ENCODE measurements at places on chromosomes 12 and 14.
A peak's percentile ranks its signal among the peaks of the same experiment; 100 is the strongest.

DNA sequence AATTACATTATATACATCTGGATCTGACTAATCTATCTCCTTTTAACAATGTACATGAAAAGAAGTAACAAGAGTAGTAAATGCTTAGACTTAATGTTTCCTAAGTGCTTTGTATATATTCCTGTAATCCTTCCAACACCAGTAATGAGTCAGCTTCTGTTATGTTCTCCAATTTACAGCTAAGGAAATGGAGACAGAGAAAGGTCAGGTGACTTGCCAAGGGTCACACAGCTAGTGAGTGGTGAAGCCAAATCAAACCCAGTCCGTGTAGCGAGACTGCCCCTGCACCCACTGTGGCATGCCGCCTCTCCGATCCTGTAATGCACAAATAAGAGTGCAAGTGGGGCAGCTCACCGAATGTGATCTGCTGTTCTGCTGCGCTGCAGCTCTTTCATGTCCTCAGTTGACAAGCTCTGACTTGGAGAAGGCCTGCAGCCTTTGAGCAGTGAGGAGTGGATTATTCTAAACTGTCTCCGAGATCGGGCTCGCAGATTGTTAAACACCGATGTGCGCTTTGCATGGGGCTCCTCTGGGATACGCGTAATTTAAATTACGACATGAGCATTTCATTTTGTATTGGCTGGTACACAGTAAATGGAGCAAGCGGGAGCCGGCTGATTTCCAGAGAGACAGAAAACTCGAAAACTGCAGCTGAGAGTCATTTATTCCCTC, 65.1 kb upstream of the KTN1 start:
- no peak for DNase-seq

GRCh38 chr12:13135371-13136178, 32.1 kb upstream of the GSG1 start:
- DNase-seq = peak; percentile 23

- no peak for DNase-seq
Observed at GRCh38 chr12:75816897-75817296, 214.7 kb downstream of the PHLDA1 start.

GRCh38 chr12:104454997-104455396, 1.8 kb upstream of the CHST11 start:
- DNase-seq = no peak

DNA sequence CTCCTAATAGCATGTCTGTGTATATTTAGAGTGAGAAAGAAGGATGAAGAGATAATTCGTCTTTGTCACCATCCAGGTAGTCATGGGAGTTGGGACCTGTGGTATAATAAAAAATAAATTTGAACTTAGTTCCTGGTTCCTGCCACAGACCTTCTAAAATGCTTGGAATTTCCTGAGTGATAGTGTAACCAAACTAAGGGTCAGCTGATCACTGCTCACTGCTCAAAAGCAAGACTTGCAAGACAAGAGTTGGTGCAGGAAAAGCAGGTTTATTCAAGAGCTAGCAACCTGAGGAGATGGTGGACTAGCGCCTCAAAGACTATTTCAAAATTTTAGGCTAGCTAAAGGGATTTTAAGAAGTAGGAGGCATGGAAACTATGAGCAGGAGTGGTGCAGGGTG, 19.1 kb downstream of the ANG start:
- no peak for DNase-seq

DNA sequence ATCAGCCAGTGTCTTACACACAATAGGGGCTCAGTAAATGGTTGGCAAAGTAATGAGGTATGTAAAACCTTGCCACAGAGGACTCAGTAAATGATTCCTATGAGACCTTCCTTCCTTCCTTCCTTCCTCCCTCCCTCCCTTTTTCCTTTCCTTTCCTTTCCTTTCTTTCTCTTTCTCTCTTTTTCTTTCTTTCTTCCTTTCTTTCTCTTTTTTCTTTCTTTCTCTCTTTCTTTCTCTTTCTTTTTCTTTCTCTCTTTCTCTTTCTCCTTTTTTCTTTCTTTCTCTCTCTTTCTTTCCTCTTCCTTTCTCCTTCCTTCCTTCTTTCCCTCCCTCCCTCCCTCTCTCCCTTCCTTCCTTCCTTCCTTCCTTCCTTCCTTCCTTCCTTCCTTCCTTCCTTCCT, 7.5 kb downstream of the SDS start:
- DNase-seq = no peak

DNA sequence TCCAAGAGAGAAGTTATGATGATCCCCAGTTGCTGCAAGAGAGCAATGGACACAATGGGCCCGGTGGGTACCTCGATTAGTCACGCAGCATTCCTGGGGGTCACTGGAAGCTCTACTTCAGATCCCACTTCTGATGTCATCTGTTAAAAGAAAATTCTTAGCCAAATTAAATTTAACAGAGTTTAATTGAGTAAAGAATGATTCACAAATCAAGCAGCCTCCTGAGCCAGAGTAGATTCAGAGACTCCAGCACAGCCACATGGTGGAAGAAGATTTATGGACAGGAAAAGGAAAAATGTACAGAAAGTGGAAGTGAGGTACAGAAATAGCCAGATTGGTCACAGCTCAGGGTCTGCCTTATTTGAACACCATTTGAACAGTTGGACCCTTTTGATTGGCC, 107.5 kb downstream of the SPTSSA start:
- no peak for DNase-seq

Measured in H7 (cell line).